Stimulated activated CD8-positive, alpha-beta memory T cell treated with anti-CD3 and anti-CD28 coated beads, Interleukin-15, amount 100 ng/mL, for 1 hour (primary cell): ENCODE measurements at places on chromosomes 2 and 18.

DNA sequence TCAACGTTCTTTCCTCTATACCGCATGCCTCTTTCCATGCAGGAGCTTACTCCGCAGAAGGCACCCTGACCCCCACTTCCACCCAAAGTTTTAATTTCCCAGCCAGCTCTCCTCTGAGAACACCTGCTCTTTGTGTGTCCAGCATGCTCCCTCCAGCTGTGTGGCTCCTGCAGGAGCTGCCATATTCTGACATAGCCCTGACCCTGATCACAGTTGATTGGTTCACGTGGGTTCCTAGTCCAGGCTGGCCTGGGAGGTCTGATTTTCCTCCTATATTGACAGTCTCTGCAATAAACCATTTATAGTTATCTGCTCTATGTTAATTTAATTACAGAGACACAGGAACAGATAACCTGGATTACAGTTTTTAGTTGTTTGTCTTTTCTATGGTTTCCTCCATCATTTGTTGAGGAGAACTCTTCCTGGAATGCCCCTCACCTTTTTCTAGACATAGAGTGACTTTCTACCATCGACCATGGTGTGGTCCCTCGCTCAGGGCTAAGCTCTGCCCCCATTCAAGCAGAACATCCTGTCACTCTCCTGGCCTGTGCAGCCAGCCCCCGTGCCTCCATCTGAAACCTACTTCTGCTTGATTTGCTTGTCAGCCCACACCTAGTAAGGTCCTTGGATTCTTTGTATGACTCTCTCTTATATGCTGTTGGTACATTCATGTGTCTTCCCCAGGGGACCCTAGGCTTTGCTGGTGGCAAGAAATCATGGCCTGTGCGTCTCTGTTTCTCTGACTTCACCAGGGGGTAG lies 231.5 kb downstream of the LPIN1 start:
- DNase-seq: no peak

DNA sequence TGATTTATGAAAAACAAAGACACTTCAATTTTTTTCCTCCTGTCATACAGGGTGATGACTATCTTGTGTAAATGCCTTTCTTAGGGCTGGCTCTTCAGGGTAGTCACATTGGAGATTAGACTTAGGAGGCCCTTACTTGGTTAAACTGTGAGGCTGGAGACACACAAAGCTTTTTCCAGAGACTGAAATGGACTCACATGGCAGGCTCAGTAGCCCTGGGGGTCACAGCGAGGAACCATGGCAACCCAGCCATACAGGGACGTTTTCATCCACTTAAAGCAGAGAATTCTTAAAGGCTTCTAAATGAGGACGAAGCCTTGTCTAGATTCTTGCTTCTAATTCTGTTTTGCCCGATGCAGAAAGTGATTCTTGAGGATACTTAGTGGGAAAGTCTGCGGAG lies 57.3 kb upstream of the ZDBF2 start:
- no peak for DNase-seq

DNA sequence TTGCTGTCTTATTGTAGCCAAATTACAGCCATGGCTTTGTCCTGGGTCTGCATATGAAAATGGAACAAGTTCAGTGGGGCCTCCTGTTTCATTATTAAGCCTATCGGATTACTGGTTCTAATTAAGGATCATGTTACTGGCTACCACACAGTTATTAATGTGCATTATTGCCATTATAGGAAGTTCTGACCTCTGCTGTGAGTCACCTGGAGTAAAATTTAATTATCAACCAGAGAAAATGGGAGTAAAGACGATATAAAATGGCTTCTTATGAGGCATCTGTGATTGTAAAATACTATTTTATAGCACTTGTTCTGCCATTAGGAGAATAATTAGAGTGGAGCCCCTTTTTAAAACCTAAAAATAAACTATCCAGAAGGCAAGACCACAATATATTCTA lies 143.3 kb upstream of the ITGB6 start:
- no peak for DNase-seq

GRCh38 chr2:236682651-236683422 lies 113.2 kb downstream of the ACKR3 start:
- no peak for DNase-seq

GRCh38 chr2:119592436-119592835 lies 48.2 kb downstream of the CFAP221 start:
- no peak for DNase-seq

DNA sequence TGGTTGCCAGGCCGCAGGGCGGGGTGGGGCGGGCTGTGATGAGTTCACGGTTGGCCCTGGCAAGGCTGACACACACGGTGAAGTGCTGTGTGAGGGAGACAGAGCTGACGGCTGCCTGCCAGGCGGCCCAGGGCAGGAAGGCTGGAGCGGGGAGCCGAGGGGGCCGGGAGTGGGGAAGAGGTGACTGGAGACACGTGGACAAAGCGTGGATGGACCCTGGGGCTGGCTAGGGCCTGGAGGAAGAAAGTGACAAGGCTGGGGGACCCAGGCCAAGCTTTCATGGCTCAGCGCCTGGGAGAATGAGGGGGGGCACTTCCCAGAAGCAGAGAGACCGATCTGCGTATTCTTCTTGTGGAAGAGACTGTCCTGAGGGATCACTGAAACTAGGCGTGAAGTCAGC lies 123.2 kb downstream of the DYSF start:
- DNase-seq: no peak

- DNase-seq: no peak
These were observed 33.0 kb upstream of the PTH2R start for GRCh38 chr2:208373460-208374089.

DNA sequence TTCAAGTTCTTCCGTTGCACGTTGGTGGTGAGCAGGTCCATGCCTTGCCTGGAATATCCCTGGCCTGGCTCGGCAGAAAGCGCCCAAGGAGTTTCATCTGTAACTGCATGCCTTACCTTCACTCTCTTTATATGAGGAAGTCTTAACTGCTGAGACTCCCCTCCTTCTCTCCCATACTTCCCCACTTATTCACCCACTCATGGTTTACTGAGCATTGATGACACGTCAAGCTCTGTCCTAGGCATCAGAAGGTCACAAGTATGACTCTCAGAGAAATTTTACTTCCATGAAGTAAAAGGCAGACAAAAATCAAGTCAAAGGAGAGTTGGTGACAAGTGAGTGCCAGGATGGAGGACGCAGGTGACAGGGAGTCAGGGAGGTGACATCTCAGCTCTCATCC lies 68.2 kb downstream of the TBC1D8 start:
- DNase-seq: no peak

GRCh38 chr2:98771721-98772524 lies 41.0 kb upstream of the MGAT4A start:
- no peak for DNase-seq
